Activated T-cell treated with anti-CD3 and anti-CD28 coated beads, Interleukin-2, amount 50 U/mL, for 4 hours (primary cell): ENCODE measurements at places on chromosomes 3 and 15.

DNA sequence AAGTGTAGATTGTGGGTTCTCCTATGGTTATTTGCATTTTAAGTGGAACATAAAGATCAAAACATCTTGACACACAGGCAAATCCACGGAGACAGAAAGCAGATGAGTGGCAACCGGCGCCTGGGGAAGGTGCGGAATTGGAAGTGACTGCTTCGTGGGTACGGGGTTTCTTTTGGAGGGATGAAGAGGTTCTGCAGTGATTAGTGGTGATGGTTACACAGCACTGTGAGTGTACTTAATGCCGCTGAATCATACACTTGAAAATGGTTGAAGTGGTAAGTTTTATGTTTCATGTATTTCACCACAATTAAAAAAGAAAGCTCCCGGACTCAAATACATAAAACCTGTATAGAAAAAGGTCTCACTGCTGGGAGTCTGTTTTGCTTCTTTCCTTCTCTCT is 18.5 kb upstream of the VPS33B start:
- DNase-seq = no peak

GRCh38 chr15:27486683-27487647 is 516.0 kb downstream of the GABRG3 start:
- no peak for DNase-seq

GRCh38 chr3:34178415-34178814 is 380.0 kb downstream of the PDCD6IP start:
- DNase-seq = no peak

DNA sequence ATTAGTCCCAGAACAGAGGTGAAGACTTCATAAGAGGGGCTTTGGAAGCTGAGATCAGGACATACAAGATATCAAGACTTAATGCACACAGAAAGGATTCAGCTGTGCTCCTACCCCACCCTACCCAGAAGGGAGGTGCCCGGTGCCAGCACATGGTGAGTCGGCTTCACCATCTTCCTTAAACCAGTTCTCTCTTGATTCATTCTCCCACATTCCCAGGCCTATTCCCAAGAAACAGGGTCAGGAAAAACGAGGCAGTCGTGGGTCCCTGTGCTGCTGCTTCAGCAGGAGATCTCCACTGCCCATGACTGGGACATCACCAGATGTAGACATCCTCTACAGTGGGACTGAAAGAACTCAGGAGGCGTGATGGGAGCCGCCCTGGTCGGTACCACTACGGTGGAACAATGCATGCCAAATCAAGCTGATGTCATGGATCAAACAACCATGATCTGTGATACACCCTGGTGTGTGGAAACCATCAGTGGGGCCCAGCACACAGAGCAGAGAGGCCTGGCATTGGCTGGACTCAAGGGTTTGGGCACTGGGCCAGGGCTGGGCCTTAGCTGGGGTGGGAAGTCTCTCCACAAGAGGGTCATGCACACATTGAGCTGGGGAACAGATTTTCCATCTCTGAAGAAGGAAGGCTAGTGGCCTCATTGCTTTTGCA is 41.9 kb downstream of the CCDC12 start:
- no peak for DNase-seq

- DNase-seq = no peak
These were observed 7.4 kb upstream of the CHRNA3 start for GRCh38 chr15:78628227-78628626.

- no peak for DNase-seq
These were observed 6.8 kb downstream of the TRNT1 start for GRCh38 chr3:3133500-3133899.
